ENCODE measurements at places on chromosomes 7 and 10.

DNA sequence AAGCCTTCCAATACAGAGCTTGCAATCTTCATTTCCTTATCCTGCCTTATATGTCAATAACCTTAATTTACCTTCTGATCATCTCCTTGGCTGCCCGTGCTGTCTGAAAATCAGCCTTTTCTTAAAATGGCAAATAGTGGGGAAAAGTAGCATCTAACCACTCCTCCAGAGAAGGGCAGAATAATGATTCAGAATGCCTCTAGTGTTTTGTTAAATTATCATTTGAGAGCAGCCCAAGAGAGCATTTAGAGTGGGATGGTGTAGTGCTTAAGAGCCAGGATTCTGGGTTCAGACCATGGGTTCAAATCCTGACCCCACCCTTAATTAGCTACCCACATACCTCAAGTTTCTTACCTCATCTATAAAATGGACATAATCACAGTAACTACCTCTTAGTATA lies 4.6 kb upstream of the TMEM139 start:
- DNase-seq = no peak

DNA sequence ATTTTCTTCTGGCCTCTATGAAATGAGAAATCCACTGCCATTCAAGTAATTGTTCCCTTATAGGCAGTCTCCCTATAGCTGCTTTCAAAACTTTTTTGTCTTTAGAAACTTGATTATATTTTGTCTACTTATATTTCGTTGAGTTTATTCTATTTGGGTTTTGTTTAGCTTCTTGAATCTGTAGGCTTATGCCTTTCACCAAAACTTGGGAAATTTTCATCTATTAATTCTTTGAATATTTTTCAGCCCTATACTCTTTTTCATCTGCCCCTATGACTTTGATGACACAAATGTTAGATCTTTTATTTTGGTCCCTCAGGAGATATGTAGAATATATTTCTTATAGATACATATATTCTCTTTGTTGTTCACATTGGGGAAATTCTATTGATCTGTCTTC lies 48.3 kb upstream of the HHEX start:
- no peak for DNase-seq

GRCh38 chr10:61897671-61898434 lies 3.6 kb upstream of the ARID5B start:
- DNase-seq = no peak

- DNase-seq = no peak
Observed at GRCh38 chr7:75688200-75689136, 50.3 kb downstream of the HIP1 start.

- no peak for DNase-seq
Observed at GRCh38 chr10:131264110-131264788, 47.3 kb downstream of the TCERG1L start.

GRCh38 chr10:88379575-88379974 lies 203.5 kb downstream of the RNLS start:
- DNase-seq = no peak

DNA sequence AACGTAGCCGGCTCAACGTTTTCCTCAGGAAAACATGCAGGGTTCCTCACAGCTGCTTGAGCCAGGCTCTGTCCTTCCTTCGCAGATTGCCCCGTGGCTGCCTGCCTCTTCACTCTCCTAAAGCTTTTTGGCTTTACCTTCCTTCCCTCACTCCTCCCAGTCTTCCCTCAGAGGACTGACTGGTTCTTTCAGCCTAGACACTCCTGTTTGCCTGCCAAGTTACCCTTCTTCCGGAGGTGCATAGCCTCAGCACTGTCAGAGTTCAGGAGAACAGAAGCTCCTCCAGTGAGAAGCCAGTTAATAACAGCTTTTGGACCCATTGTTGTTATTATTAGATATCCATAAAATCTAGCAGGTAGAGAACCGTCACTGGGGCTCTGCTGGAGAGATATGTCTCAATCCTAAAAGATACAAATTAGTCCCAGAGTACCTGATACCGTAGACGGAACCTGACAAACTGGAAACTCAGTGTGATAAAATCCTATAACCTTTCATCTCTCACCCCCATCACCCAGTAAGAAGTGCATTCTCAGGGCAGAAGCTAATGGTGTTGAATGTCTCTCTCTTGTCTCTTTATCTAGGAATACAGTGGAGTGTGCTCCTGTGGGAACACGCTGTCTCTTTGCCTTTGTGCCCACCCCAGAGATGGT lies 79.6 kb downstream of the SND1 start:
- DNase-seq = no peak

GRCh38 chr10:116312548-116312947 lies 11.7 kb upstream of the CCDC172 start:
- no peak for DNase-seq

GRCh38 chr7:23043441-23043840 lies 29.5 kb upstream of the HYCC1 start:
- no peak for DNase-seq

GRCh38 chr7:45367026-45367425 lies 207.1 kb upstream of the ADCY1 start:
- DNase-seq = no peak
